Kasumi-1 (cell line): ENCODE measurements at places on chromosomes 16 and 17.

DNA sequence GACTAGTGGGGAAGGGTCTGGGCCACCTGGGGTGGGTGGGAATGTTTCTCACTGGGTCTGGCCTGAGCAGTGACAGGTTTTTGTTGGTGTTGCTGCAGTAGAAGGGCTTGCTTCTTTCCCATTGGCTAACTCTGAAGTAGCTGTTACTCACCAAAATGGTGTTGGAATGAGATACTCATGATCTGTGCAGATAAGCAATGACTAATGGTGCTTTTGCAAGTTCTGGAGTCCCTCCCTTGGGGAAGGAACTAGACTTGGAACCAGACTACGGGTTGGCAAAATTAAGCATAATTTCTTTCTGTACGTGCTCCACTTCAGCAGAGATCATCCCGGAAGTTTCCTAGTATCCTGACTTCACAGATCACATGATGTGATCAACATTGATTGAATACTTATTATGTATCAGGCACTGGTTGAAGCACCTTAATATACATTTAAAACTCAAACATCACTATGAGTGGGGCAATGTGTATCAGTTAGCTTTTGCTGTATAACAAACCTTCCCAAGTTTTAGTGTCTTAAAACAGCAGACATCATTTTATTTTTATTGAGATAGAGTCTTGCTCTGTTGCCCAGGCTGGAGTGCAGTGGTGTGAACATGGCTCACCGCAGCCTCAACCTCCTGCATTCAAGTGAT lies 30.1 kb downstream of the CHP2 start:
- no peak for DNase-seq

DNA sequence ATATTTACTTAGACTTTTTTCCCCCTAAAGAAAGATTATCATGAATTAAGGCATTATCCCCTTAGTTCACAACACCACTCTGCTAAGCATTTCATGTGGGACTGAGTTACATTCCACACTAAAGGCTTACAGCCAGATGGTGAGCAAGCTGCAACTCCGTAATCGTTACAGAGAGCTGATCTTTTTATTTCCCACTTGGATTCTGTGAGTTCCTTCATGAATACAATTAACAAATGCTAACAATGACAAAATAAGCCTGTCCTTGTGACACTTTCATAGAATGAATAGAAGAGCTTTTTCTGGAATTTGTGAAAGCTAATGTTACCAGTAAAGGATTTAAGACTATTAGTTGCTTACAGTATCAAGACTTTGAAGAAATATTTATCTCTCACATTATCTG lies 8.7 kb downstream of the OGFOD1 start:
- DNase-seq: no peak

DNA sequence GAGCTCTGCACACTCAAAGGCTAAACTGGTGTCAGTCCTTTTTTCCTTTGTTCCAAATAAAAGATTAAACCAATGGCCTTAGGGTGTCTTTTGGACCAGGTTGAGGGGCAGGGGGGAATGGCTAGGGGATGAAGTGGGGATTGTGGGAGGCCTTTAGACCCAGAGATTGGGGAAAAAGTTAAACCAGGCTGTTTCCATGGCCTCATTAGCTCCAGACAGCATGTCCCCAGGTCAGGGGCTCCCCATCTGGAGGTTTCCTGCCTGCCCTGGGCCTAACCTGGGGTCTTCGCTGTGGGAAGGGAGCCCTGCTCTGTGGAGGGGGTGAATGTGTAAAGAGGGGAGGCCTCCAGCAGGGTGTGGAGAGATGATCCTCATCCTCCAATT lies 10.3 kb downstream of the FKBP10 start:
- DNase-seq: no peak

- peak; percentile 94 for DNase-seq
Measured at GRCh38 chr16:67017810-67018488, 11.0 kb upstream of the CBFB start.

GRCh38 chr17:6712058-6712853 lies 913 bp downstream of the SLC13A5 start:
- DNase-seq: peak; percentile 3
